ENCODE measurements at places on chromosomes 3 and 15.

DNA sequence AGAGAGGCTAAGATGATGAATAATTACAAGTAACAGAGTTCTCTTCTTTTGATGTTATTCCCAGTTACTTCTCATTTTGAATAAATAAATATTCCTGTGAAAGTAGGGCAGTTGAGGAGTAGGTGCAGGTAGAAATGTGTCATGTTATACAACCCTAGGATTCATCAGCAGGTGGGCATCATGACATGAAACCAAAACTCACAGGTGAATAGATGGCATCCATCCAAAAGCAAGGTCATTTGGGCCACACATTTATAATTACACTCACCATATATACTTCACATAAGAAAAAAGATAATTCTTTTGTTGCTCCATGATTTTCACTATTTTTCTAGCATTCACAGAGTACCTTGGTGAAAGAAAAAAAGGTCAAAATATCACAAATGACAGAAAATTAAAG lies 273.6 kb downstream of the ZBBX start:
- no peak for DNase-seq

GRCh38 chr3:50542177-50543034 lies 25.1 kb downstream of the C3orf18 start:
- DNase-seq: peak; percentile 52

GRCh38 chr15:67803996-67804843 lies 21.1 kb upstream of the SKOR1 start:
- no peak for DNase-seq

DNA sequence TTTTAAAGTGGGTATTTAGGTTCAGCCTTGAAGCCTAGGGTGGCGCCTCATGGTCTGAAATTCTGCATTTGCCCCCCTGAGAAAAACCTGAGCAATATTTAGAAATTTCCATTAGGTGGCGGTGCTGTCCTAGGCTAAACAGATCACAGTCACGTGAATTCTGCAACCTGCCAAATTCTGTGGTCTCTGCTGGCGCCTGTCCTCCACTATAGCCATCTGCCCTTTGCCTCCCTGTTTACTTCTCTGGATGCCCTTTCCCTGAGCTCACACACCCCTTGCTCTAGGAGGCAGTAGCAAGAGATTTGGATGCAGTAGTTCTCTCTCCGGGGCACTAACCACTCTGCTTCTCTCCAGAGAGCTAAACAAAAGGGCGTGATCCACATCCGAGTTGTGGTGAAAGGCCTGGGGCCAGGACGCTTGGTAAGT lies 9.1 kb downstream of the MRPS11 start:
- DNase-seq: peak; percentile 41

- DNase-seq: no peak
Observed at GRCh38 chr3:4938281-4938982, 40.8 kb upstream of the BHLHE40 start.
